ENCODE measurements at places on chromosomes 6 and 20.

DNA sequence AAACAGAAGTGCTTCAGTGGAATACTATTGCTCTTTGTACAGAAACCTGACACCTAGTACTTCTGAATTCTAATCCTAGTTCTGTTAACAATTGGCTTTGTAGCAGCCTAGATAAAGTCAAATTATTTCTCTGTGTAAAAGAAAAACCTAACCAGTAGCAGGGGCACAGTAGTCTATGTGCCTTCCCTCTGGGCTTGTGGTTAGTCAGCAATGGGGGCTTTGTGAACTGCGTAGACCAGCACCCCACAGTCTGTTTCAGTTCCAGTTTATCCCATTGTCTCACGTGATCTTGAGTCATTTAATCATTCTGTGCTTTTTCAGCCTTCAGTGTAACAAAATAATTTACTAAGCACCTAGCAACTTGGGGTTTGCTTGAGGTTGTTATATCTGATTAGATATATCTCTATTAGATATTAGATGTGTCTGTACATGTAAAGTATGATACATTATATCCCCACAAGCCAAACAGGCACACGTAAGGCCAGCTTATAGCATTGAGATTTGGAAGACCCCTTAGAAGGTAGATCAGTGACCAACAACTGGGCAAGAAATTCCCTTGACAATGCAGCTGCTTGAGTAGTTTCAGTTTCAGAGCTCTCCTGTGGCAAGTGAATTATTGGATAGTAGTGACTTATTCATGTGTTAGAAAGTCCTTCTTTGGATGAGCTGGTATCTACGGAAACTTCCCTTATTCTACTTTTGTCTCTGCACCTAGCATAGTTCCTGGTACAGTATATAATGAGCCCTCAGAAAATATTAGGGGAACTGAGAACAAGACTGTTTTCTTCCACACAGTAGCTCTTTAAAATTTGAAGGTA lies 27.9 kb upstream of the CCR6 start:
- DNase-seq, result no peak

DNA sequence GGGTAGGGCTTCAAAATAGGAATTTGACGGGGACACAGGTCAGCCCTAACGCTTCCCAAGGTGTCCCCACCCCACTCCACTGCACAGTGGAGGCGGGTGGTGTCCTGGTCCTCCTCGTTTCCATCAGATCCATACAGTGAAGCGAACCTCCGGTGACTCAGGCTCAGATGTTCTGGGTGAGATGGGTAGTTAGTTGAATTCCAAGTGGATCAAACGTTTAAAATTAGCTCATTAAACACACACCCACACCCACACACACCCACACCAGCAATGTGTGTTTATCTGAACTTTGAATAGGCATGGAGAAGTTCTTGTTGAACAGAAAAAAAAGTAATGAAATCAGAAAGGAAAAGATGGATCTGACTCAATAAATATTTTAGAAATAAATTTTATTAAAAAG lies 58.9 kb downstream of the CDH4 start:
- no peak for DNase-seq

- DNase-seq, result no peak
Observed at GRCh38 chr6:25439368-25439767, 160.2 kb downstream of the CARMIL1 start.

GRCh38 chr20:4702562-4703280 lies 19.0 kb upstream of the PRND start:
- peak; percentile 26 for DNase-seq

DNA sequence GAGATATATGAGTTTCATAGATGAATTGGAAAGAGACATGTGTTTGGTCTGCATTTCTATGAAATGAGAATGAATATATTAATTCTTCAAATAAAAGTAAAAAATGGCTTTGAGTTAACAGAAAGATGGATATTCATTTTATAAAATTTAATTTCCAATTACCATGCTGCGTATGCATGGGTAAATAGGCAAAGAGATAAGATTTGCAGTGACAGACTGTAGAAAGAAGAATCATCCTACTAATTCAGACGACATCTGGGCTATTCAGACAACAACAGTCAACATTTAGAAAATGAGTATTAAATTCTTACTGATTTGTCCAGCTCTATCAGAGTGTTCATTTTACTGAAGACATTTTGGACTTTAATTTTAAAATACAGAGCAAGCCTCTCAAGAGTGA lies 602.2 kb upstream of the NRSN1 start:
- DNase-seq, result no peak

- peak; percentile 77 for DNase-seq
Observed at GRCh38 chr6:32415521-32416019, 8.6 kb upstream of the BTNL2 start.

DNA sequence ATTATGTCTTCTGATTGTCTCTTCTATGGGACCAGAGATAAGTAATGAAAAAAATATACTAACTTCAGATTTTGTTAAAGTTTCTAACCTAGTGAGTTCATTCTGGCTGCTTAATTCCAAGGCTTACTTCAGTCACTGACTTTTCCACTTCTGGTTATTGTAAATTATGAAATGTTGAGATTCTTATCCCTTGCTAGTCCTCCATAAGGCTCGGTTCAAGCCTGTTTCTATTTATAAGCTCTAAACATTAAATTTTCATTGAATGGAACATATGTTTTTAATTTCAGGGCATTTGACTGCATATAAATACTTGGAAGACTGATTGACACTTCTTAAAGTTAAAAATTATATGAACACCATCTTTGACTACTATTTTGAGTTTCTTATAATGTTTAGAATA lies 23.6 kb upstream of the NKAIN2 start:
- DNase-seq, result no peak

DNA sequence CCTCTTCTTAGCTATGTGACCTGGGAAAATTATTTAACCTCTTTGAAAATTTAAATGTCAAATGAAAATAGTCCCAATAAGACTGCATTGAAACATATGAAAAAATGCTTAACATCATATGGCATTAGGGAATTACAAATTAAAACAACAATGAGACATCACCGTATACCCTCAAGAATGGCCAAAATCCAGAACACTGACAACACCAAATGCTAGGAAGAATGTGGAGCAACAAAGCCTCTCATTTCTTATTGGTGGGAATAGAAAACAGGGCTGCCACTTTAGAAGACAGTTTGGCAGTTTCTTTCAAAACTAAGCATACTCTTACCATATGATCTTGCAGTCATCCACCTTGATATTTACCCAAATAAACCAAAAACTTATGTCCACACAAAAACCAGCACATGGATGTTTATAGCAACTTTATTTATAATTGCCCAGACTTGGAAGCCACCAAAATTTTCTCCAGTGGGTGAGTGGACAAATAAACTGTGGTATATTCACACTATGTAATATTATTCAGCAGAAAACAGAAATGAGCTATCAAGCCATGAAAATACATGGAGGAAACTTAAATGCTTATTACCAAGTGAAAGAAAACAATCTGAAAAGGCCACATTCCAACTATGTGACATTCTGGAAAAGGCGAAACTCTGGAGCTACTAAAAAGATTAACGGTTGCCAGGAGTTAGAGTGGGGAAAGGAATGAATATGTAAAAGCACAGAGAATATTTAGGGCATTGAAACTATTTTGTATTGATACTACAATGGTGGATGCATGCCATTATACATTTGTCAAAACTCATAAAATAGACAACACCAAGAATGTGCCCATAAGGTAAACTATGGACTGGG lies 459.9 kb downstream of the GRIK2 start:
- DNase-seq, result no peak

- no peak for DNase-seq
Observed at GRCh38 chr6:51531623-51532022, 555.8 kb downstream of the PKHD1 start.

DNA sequence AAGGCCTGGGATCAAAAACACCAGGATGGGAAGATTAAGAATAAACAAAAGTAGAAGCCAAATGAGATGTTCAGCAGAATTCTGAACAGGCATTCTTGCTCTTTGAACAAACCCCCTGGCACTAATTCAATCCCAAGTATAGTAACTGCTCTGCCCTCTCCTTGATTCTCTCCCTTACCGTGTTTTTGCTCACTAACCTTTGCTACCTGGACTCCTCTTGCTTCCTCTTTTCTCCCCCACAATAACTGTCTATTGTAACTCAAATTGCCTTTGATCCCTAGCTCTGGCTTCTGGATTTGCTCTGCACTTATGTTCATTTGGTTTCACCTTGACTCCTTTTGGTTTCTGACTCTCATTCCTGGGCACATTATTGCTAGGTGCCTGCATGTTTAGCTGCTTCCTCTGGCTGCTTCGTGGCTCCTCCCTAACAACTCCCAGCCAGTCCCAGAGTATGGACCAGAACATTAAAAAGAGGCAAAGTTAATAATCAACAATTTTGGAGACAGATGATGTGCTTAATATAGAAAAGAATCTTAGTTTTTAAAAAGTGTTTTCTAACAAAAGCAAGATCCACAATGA lies 65.4 kb upstream of the PHIP start:
- no peak for DNase-seq

- peak; percentile 56 for DNase-seq
Observed at GRCh38 chr6:98764373-98764911, 69.9 kb upstream of the POU3F2 start.

GRCh38 chr20:62700261-62700930 lies 8.2 kb upstream of the NTSR1 start:
- DNase-seq, result no peak

DNA sequence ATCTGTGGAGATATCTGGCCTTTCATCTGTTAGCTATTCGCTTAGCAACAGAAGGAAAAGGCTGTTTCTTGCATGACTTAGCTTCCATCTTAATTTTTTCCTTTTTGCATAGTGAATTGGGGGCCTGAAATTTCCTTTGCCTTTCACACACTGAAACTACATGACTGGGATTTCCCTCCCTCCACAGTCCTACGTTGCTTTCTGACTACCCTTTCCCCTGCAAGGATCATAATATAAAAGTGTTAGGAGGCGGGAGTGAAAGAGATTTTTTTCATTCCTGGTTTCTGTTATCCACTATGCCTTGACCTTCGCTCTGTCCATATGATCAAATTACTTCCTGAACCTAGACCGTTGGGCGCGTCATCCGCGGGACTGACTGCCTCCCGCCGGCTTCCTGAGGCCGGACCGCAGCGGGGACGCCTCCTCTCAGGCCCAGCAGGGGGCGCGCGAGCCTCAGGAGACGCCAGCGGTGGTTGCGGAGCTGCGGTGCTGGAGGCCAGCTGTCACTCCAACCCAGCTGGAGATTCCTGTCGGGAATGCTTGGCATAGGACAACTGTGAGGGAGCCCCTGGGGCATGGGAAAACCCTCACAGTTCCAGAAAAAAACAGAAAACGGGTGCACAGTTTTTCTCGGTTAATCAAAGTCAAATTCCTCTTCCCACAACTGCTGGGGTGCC lies 55.6 kb downstream of the MEP1A start:
- peak; percentile 92 for DNase-seq

GRCh38 chr6:141510803-141511202 lies 621.9 kb upstream of the GJE1 start:
- DNase-seq, result no peak

DNA sequence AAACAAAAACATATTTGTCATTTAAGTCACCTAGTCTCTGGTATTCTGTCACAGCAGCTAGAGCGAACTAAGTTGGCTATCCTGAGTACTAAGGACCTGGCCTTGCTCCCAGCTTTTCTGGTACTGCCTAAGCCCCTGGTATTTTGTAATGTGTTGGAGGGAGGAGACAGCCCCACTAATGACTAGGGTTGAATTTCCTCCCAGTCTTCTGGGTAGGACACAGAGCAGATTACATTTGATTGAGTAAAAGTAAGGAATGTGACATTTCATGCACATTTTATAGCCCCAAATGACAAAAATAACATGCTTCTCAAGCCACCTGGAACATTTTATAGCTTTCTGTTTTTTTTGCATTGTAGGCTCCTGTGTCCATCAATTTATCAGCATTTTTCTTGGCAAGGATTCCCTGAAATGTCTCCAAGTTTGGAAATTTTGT lies 47.9 kb upstream of the DDR1 start:
- peak; percentile 91 for DNase-seq

GRCh38 chr6:9334979-9335378 lies 899.6 kb upstream of the SLC35B3 start:
- DNase-seq, result peak; percentile 62

- DNase-seq, result no peak
Observed at GRCh38 chr6:17965397-17965796, 22.0 kb downstream of the KIF13A start.

- DNase-seq, result peak; percentile 23
Observed at GRCh38 chr6:112409311-112409710, 62.2 kb downstream of the RFPL4B start.

Measured in astrocyte of the hippocampus (primary cell).